HEK293T (cell line): ENCODE measurements at places on chromosomes 11 and 22.

- DNase-seq, result no peak
Measured at GRCh38 chr11:34355726-34356125, 2.1 kb downstream of the ABTB2 start.

DNA sequence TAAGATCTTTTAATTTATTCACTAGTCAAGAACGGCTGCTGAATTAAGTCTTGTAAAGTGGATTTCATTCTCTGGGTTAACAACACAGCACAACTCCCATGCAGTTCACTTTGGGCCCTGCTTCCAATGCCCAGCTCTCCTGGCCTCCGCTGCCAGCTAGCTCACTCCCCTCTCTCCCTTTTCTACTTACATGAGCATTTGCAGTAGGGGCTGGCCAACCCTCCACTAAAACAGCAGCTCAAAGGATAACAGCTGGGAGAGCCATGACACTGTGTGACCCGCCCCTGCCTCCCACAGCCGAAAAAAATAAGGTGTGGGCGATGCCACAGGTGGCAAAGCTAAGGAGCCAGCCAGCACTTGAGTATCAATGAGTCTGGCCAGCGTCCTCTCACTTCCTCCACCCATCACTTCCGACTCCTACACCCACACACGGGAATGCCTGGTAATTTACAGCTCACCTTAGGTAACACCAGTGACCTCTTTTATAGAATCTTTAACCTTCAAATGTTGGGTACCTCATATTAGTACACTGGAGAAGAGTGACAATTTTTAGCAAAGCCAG is 56.8 kb downstream of the DGCR2 start:
- DNase-seq, result no peak

DNA sequence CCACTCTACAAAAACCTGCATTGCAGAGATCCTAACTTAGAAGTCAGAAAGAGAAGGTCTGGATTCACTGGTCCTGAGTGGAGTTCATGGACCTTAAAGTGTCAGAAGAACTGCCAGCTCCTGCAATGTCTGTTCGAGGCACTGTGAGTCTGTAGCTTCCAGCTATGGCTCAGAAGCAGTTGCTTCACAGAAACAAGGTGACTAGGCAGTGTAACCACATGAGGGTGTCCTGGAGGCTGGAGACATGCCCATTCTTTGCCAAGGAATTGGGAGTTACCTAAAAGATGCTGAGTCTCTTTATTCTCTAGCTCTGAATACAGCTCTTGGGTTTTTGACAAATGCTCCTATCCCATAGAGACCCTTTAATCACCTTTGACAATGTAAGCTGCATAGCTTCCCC is 130.5 kb downstream of the SPON1 start:
- no peak for DNase-seq

DNA sequence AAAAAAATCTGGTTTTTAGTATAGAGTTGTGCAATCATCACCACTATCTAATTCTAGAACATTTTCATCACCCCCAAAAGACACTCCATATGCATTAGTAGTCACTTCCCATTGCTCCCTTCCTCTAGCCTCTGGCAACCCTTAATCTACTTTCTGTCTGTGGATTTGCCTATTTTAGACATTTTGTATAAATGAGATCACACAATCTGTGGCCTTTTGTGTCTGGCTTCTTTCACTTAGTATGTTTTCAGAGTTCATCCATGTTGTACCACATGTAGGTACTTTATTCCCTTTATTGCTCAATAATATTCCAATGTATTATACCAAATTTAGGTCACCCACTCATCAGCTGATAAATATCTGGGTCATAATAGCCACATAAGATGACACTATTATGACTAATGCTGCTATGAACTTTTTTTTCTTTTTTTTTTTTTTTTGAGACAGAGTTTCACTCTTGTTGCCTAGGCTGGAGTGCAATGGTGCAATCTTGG is 67.5 kb upstream of the SCUBE2 start:
- no peak for DNase-seq

GRCh38 chr11:9947231-9947864 is 283.5 kb downstream of the SWAP70 start:
- DNase-seq, result no peak

GRCh38 chr22:44128958-44129618 is 51.6 kb upstream of the PARVG start:
- no peak for DNase-seq

- DNase-seq, result no peak
Measured at GRCh38 chr11:30281476-30282288, 41.2 kb upstream of the ARL14EP start.

DNA sequence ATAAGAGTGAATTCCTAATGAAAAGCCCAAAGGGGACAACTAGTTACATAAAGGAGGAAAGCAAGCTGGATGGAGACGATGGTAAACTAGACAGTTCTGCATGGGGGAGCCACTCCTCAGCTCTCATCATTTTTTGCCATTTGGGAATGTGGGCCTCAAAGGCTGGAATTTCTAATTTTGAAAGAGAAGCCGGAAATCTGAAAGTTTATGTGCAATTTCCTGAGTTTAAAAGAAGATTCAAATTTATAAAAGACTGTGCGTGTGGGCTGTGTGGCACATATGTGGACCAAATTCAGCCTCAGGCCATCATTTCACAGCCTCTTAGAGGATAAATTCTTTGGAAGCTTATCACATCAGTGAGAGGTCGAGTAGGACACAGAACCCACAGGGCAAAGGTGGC is 18.3 kb upstream of the CRY2 start:
- DNase-seq, result no peak
